ENCODE measurements at places on chromosomes 6 and 20.

DNA sequence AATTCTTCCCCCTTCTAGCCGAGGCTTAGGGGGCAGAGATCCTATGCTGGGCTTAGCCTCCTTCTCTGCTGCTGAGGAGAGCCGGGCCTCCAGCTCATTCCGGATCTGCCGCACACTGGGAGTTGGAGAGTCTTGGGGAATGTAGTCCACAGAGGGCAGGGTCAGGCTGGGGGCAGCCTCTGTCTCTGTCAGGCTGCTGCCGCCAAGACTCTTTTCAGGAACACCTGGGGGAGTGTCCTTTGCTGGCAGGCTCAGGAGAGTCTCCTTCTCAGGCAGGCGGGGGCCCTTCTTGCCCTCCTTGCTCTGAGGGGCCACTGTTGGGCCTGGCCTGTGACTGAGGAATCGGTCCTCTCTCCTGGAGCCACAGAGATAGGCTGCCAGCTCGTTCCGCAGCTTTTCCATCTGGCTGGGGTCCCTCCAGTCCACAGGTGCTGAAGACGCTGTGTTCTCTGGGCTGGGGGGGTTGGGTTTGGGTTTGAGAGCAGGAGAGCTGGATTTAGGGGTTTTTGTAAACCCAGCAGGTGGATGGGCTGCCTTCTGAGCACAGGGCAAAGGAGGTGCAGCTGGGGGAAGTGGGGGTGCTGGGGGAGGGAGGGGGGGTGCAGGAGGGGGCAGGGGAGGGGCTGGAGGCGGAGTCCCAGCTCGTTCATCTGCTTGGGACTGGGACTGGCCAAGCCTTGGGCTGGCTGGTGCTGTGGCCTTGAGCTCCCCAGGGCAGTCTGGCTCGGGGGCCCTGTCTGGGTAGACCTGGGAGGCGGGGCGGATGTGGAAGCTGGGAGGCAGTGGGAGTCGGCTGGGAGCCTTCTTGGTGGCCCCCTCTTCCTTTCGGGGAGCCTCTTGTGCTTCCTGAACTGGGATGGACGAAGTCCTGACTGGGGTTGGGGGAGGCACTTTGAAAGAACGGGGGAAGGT is 36.1 kb downstream of the C6orf132 start:
- no peak for DNase-seq

DNA sequence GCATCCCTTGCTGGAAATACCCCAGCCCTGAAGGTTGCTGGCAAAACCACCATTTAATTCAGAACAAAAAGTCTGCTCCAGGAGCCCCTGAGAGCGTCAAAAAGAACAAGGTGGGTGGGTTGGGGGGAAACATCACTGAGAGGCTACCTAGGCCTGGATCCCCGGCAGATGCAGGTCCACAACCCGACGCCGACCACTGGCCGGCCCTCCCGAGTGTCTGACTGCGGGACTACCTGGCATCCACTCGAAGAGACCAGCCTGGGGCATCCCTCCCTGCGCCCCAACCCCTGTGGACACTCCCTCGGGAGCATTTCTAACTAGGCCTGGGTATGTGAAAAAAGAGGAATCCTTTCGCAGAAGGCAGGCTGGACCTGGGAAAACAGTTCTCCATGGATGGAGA is 47.2 kb downstream of the FAM209B start:
- no peak for DNase-seq

GRCh38 chr6:123810214-123810613 is 6.5 kb downstream of the NKAIN2 start:
- no peak for DNase-seq

DNA sequence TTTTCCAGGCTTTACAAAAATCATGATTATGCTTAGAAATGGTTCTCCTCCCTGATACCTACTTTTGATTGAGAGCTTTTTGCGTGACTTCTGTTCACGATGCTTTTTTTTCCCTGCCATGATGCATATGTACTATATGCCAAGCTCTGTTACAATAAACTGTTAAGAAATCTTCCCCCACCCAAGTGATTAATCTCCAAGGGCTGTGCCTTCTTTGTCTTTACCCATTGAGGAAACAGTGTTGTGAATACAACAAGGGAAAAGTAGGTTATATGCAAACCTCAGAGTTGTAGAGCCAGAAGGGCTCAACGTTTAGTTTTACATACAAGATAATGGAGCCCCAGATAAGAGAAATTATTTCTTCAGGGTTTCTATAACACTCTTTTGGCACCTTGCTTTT is 34.1 kb upstream of the MYLK2 start:
- no peak for DNase-seq

DNA sequence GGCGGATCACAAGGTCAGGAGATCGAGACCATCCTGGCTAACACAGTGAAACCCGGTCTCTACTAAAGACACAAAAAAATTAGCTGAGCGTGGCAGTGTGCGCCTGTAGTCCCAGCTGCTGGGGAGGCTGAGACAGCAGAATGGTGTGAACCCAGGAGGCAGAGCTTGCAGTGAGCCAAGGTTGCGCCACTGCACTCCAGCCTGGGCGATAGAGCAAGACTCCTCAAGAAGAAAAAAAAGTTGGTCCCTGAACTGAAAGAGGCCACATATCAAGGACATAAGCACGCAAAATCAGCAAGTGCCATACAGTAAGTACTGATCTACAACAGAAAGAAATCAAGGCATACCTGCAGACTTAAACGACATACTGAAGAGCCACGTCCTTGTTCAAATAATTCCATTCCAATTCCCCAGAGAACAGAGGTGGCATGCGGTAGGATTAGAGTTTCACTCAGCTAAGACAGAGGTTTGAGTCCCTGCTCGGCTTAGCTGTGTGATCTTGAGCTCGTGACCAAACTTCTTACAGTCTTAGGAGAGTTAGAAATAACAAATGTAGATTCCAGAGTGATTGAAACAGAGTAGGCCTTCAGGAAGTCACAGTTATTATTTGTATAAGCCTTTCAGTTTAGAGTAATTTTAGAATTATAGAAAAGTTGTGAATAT is 29.2 kb downstream of the B4GALT5 start:
- no peak for DNase-seq

- no peak for DNase-seq
Observed at GRCh38 chr6:89118931-89119330, 1.1 kb upstream of the SRSF12 start.

GRCh38 chr6:168318090-168318489 is 1.5 kb downstream of the DACT2 start:
- no peak for DNase-seq

GRCh38 chr6:144234399-144234798 is 50.7 kb upstream of the UTRN start:
- no peak for DNase-seq

- no peak for DNase-seq
Observed at GRCh38 chr6:87789198-87789899, 87.3 kb upstream of the AKIRIN2 start.
